ENCODE measurements at places on chromosomes 3 and 15. TPM values are rescaled to one million over a fixed set of nuclear protein-coding genes. Genes with fewer than 3 reads are reported as not detected.

The SUCLG2 gene
- 104 TPM for total RNA-seq

The ACP3 gene
- 2.1 TPM for total RNA-seq

The TNIK gene
- total RNA-seq, result 33.9 TPM

The GOLGA6L24 gene
- not detected for total RNA-seq

The MUSTN1 gene
- total RNA-seq, result 4.7 TPM

The GAP43 gene
- 1.8 TPM for total RNA-seq

The GASK1A gene
- 19.2 TPM for total RNA-seq
